ENCODE measurements at places on chromosomes 1 and 21.
A peak's percentile ranks its signal among the peaks of the same experiment; 100 is the strongest.

- DNase-seq = no peak
These were observed 107.9 kb downstream of the USP25 start for GRCh38 chr21:15837645-15838044.

- no peak for DNase-seq
These were observed 3.3 kb downstream of the AMPD2 start for GRCh38 chr1:109622895-109623294.

DNA sequence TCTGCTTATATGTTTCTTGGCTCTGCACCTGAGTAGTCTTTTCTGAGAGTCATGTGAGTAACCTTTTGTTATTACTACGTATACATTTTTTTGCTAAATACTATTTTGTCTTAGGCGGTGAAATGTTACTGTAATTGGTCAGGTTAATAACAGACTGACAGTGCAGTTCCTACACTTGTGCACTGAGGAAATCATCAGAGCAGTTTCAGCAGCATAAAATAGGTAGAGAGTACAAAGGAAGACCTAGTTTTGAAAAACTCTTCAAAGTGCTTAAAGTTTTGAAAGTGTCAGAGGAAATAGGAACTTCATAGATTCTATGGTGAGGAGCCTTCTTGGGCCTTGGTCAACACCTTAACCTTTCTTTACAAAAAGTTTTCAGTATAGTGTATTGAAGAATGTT, 11.1 kb downstream of the ATF6 start:
- DNase-seq = no peak

- no peak for DNase-seq
These were observed 84.3 kb downstream of the WDR64 start for GRCh38 chr1:241736387-241736786.

GRCh38 chr1:169707912-169708604, 3.4 kb downstream of the SELL start:
- DNase-seq = no peak

GRCh38 chr1:98316286-98316905, 345.1 kb upstream of the SNX7 start:
- no peak for DNase-seq

DNA sequence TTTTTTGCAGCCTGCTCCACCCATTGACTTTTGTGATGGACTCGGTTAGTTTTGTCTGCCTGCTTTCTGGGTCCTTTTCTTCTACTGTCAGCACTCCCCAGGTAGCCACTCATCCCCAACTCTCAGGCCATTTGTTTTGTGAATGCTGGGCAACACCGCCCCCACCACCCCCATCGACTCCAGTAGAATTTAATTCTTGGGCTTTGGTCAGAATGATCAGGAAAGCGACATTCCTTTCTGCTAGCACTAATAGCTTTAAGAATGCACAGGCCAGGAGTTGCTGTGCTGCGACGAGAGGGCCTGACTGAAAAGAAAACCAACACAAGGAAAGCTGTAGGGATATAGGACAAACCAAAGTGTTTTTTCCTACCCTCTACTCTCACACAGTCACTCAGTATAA, 144.4 kb downstream of the CDC7 start:
- no peak for DNase-seq

DNA sequence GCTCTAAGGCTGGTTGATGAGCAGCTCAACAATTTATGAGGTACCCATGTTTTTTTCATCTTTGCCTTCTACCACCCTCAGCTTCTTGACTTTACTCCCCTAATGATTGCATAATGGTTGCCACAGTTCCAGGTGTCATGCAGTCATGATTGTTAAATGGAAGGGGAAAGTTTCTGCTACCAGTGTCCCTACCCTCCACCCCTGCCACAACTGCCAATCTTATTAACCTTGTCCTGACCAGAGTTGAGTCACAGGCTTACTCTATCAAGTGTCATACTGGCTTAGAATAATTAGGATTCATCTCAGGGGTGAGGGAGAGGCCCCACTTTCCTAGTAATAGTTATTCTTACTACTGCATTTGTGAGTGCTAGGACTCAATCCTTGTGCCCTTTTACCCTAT, 7.9 kb upstream of the FUBP1 start:
- DNase-seq = no peak

GRCh38 chr1:6245869-6246496, 2.0 kb downstream of the HES3 start:
- peak; percentile 85 for DNase-seq

- DNase-seq = peak; percentile 32
These were observed 648 bp downstream of the ATP1A1 start for GRCh38 chr1:116373431-116374352.

DNA sequence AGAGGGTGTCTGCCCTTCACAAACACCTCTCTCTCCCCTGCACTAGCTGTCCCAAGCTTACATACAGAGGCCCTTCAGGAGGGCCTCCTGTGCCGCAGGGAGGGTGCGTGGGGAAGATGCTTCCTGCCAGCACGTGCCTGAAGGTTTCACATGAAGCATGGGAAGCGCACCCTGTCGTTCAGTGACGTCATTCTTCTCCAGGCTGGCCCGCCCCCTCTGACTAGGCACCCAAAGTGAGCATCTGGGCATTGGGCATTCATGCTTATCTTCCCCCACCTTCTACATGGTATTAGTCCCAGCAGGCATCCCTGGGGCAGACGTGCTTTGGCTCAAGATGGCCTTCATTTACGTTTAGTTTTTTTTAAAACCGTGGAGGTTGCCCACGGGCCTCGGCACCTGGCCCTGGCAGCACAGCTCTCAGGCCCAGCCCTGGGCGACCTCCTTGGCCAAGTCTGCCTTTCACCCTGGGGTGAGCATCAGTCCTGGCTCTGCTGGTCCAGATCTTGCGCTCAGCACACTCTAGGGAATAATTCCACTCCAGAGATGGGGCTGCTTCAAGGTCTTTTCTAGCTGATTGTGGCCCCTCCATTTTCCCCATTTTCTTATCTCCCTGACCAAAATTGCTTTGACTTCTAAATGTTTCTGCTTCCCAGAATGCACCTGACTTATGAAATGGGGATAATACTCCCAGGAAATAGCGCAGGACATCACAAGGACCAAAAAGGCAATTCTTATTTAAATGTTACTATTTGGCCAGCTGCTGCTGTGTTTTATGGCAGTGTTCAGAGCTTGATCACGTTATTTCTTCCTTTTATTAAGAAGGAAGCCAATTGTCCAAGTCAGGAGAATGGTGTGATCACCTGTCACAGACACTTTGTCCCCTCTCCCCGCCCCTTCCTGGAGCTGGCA, 6.1 kb downstream of the NPPA start:
- no peak for DNase-seq

DNA sequence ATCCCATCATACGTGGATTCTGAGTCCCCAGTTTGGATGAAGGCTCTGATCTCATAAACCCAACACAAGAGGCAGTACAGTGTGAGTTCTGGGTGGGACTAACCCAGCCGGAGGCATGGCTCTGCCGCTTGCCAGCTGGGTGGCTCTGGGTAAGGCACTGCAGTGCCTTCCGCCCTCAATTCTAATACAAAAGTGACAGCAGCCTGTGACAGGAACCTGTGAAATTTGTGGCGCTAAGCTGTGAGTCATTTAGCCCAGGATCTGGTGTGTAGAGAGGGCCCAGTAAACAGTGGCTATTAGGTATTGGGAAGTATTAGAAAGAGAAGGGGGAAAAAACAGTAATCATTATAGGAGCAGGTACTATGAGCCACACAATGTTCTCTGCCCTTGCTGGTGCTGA, 23.3 kb downstream of the HSPG2 start:
- no peak for DNase-seq

- no peak for DNase-seq
These were observed 77.0 kb downstream of the VWA5B1 start for GRCh38 chr1:20367626-20368025.

DNA sequence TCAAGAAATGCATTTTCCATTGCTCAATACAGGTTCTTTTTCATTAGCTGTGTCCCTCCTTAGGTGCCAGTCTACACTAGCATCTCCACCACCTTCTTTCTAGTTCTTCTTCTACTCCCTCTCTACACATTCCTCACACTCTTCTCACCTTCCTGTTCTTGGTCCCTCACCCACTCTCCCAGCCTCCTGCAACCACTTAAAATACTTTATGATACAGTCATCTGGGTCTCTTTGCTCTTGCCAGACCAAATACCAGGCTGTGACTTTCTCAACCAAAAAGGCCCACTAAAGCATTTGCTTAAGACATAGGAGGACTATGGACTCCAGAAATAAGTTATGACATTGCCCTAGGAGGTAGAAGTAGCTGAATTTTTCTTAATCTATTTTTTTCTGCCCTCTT, 35.1 kb downstream of the PIGM start:
- no peak for DNase-seq

DNA sequence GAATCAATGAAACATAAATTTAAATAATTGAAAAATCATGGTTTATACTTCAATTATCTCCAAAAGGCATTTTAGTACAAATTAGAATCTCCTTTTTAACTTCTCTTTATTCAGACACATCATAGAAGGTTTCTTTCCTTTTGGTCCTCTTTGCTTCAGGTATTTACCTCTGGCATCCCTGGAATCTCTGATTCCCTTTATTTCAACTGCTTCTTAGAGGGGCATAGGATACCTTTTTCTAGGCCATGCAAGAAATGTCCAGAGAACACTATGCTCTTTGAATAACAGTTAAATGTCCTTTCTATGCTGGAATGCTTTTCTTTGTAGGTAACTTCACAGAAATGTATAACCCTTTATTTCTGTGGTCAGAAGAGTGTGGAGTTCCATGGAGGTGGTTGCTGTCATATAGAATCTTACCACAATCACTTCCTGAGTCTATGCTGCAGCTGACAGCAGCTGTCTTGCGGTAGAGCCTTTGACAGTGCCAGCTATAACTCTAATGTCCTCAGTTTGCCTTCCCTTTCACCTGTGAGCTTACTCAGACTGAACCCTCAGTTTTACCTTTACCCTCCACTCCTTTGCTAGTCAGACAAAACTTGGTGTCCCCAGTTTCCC, 8.6 kb downstream of the LAMC2 start:
- DNase-seq = no peak

GRCh38 chr1:67013573-67013972, 40.4 kb downstream of the SLC35D1 start:
- DNase-seq = no peak

DNA sequence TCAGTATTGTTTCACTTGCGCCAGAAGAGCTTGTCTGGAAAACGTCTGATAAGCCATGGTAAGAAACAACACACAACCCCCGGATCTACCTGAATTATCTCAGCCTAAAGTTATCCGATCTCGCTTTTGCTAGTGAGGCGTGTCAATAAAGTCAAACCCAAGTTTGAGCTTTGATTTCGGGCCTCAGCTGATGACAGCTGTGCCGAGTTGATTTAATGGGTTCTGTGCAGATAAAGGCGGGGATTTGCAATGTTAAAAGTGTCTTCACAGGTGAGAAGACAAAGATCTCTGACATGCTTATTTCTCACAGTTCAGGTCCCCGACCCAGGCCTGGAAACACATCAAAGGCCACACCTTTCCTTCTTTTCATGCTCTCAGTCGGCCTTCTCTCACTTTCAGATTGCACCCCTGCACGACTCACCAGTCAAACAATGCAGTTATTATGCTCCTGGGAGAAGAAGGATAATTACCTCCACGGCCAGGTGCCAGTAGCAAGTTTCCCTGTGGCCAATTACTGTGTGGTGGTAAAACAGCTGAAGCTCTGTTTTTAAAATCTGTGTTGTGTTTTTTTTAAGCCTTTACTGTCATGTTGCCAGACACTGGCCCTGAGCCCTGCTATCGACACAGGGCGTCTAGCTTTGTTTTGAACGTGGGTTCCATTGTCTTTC, 245.3 kb upstream of the RUNX1 start:
- DNase-seq = peak; percentile 92

DNA sequence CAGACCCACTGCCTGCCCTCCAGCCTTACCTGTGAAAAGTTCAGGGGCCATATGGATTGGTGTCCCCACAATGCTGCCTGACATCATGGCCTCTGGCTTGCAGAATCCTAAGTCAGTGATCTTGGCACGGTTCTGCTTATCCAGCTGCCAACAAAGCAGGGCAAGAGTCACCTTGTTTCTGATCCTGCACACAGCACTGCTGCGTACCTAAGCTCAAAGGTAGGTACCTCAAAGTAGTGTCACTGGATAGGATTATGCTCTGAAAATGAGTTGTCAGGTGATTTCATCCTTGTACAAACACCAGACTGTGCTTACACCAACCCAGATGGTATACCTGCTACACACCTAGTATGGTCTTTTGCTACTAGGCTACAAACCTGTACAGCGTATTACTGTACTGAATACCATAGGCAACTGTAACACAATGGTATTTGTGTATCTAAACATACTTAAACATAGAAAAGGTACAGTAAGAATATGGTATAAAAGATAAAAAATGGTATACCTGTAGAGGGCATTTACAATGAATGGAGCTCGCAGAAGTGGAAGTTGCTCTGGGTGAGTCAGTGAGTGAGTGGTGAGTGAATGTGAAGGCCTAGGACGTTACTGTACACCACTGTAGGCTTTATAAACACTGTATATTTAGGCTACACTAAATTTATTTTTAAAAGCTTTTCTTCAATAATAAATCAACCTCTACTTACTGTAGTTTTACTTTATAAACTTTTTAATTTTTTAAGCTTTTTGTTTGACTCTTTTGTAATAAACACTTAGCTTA, 29.1 kb upstream of the RBBP5 start:
- DNase-seq = no peak

GRCh38 chr1:59455206-59455605, 158.3 kb downstream of the FGGY start:
- no peak for DNase-seq

DNA sequence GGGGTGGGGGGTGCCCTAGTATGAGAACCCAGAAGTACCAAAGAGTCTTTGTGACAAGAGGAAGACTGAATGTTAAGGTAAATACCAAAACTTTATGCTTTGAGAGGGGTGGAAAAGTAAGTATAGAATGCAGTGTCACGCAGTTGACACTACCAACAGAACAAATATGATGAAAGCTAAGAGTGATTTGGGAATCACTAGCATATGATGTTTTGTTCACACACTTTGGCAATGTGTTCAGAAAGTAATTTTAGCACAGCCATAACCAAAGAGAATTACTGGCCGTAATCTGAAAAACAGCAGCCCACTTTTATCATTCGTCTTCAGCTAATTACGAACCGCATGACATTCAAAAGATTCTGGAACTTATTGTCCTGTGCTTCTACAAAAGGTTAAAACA, 59.5 kb downstream of the ENAH start:
- DNase-seq = no peak

GRCh38 chr1:6234502-6235295, 1.1 kb downstream of the ICMT start:
- DNase-seq = no peak

Measured in NCI-H526 (cell line).